ENCODE measurements at places on chromosomes 2 and 18. TPM values are rescaled to one million over a fixed set of nuclear protein-coding genes. Genes with fewer than 3 reads are reported as not detected.

Gene TNS1
- total RNA-seq, result 64.6 TPM

Gene KCNIP3
- 4.9 TPM for total RNA-seq

Gene STEAP3
- total RNA-seq, result 23.6 TPM

Gene IGFBP5
- 731 TPM for total RNA-seq

Gene COPS8
- total RNA-seq, result 89.7 TPM

Gene CKAP2L
- total RNA-seq, result 3.9 TPM

Gene GYPC
- 82.4 TPM for total RNA-seq

Gene ITPRIPL1
- 5.1 TPM for total RNA-seq

Gene SP140L
- 12.2 TPM for total RNA-seq

Gene SCN9A
- 43.0 TPM for total RNA-seq

Gene SIX2
- 1.1 TPM for total RNA-seq

Gene CYS1
- total RNA-seq, result 1.5 TPM

Gene EXOC6B
- 39.7 TPM for total RNA-seq

Gene CNTNAP5
- total RNA-seq, result not detected

Gene MPP4
- 2.0 TPM for total RNA-seq

Gene ILKAP
- total RNA-seq, result 22.8 TPM

Gene KLHL41
- 0.33 TPM for total RNA-seq

Gene NEUROD1
- total RNA-seq, result not detected

Gene RAB6C
- total RNA-seq, result under 0.01 TPM

Gene POTEF
- total RNA-seq, result not detected

Gene TMEM17
- 2.0 TPM for total RNA-seq

Gene NPPC
- total RNA-seq, result 1.3 TPM

Gene OR6B2
- total RNA-seq, result not detected
